ENCODE measurements at places on chromosomes 4 and X.

DNA sequence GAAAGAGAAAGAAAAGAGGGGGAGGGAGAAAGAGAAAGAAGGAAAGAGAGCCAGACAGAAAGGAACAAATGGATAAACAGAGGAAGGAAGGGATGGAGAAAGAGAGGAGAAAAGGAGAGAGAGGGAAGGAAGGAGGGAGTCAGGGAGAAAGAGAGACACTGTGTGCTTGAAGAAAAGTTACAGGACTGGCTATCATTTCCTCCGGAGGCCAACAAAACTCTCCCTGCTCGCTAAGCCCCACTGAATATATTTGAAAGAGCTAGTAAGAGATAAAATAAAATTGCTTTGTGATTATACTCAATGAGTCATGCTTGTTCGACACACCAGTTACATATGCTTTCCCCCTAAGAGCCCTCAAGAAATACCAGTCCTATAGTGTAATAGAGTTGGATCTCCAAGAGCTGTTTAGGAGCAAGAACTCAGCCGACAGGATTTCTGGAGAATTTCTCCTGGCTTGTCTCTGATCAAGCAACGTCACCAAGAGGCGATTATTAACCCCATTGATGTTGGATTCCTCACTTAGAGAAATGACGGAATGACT lies 102.2 kb downstream of the MXRA5 start:
- DNase-seq: no peak

DNA sequence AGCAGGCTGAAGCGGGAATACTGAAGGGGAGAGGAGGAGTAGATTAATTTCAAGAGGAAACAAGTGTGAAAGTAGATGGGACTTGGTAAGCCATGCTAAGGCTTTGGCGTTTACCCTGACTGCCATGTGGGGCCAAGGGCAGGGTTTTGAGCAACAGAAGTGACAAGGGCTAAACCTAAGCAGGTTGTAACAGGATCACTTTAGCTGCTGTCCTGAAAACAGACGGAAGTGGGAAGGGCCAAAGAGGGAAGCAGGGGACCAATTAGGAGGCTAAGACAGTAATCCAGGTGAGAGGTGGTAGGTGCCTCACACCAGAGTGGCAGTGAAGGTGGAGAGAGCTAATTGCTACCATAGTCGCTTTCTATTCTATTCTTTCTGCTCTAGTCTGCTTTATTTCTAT lies 166.5 kb downstream of the PJA1 start:
- DNase-seq: no peak

DNA sequence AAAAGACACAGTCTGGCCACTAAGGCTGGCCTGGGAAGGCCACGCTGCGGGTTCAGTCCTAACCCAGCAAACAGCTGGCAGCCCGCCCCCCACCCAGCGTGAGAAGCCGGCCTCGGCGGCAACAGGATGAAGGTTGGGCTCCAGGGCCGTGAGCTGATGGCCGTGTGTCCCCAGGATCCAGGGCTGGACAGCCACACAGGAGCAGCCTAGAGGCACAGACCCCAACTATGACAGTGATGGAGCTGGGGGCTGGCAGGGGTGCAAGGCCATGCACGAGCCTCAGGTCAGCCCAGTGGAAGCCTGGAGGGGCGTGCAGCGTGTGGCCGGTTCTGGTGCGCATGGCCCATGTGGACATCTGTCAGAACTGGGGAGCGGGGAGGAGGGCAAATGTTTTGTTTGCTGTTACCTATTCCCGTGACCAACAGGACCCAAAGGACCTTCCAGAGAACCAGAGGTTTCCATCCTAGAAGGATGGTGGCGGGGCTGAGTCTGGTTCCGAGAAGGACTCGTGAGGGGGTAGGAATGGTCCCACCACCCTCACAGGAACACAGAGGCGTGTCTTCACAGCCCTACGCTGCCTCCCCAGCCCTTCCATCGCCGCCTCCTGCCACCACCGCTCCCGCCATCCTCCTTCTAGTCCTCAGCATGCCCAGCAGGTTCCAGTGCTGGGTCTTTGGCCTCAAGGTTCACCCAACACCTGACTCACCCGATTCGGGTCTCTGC lies 46.5 kb downstream of the ZFYVE28 start:
- no peak for DNase-seq

- no peak for DNase-seq
These were observed 45.6 kb downstream of the NSG1 start for GRCh38 chr4:4432341-4433125.

DNA sequence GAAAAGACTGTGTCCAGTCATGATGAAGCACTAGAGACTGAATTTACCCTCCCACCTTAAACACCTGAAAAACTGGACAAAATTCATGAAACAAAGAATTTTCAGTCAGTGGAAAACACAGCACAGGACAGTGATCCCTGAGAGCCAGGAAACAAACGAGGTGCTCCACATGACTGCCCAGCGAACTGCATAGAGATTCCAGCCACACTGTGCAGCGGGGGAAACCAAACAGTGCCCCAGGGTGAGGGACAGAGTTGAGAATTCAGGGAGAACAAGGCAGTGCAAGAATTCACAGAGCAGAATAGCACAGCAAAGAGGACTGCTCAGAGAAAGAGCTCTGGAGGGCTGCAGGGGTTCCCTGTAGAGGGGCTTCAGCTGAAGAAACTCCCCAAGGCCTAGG lies 55.5 kb upstream of the SEC24B start:
- no peak for DNase-seq

DNA sequence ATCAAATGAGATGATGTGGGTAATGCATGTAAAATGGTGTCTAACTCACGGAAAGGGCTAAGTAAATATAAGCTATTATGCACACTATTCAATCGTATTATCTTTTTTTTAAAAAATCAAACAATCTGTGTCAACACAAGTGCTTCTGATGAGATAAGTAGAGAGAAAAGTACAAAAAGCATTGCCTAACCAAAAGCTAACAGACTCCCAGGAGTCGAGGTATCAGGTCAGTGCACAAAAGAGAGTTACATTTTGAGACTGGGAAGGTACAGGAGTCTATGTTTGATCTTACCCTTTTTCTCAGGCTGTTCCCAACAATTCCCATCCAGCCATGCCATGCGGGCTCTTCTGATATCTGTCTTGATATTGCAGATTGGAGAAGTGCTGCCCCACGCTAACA lies 203.3 kb upstream of the ZIC3 start:
- no peak for DNase-seq

DNA sequence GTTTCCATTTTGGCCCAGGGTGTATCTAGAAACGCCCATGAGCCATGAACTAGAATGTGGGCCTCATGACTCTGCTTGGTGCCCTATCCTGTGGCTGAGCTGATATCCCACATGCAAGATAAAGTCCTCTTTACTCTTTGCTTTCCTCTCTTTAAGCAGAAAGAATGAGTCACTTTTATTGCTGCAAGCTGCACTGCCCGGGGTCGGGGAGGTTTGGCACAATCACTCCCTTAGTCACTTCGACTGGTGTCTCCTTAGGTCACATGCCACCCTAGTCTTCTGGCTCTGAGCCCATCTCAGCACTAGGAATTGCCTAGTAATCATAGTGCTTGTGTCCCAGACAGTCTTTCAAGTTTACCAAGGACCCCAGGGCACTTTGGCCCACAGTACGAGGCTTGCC lies 75.1 kb upstream of the CXorf66 start:
- peak; percentile 1 for DNase-seq

DNA sequence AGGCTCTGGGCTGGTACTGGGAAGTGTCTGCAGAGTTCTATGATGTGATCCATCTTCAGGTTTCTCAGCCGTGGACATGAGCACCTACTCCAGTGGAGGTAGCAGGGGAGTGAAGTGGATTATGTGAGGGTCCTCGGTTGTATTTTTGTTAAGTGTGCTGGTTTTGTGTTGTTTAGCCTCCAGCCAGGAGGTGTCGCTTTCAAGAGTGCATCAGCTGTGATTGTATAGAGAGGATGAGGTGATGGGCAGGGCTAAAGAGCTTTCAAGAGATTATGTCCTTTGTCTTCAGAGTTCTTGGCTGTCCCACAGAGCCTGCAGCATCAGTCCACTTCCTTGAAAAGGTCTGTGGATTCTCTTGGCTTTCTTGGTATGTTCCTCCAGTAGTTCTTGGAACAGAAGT lies 256.6 kb downstream of the STK32B start:
- DNase-seq: no peak

DNA sequence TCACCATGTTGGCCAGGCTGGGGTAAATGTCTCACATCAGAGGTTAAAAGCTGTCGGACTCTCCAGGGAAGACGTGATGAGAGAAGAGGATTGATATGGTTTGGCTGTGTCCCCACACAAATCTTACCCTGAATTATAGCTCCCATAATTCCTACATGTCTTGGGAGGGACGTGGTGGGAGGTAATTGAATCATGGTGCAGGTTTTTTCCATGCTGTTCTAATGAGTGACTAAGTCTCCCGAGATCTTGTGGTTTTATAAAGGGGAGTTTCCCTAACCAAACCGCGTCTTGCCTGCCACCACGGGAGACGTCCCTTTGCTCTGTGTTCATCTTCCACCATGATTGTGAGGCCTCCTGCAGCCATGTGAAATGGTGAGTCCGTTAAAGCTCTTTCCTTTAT lies 64.4 kb downstream of the ASMT start:
- no peak for DNase-seq

DNA sequence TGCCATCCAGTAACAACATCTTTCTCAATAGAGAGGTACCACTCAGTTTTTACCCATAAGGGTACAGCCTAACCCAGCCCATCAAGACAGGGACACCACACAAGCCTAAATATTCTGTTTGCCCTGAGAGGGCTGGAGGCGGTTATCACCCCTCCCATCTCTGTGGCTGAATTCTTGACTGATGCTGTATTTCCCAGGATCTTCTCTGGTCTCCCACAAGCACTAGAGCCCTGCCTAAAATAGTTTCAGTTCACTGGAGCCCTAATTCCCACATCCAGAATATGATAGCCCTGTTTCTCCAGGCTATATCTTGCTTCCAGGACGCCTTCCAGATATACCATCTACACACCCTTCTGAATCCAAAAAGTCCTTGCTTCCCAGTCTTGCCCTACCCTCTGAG lies 91.6 kb upstream of the NMU start:
- DNase-seq: no peak

All from SW 1271 (cell line).